ENCODE measurements at places on chromosomes 12 and 14.

GRCh38 chr14:100726550-100727085 is at the start of gene DLK1:
DLK1 (plus strand) TSS chr14:100726892; CDS start chr14:100727069, 177 bp downstream.
- no peak for DNase-seq

- peak; percentile 33 for DNase-seq
Observed at GRCh38 chr12:50314636-50315312, 31.5 kb upstream of the LIMA1 start.

GRCh38 chr12:124326871-124327270 is 32.0 kb downstream of the RFLNA start:
- DNase-seq = no peak

DNA sequence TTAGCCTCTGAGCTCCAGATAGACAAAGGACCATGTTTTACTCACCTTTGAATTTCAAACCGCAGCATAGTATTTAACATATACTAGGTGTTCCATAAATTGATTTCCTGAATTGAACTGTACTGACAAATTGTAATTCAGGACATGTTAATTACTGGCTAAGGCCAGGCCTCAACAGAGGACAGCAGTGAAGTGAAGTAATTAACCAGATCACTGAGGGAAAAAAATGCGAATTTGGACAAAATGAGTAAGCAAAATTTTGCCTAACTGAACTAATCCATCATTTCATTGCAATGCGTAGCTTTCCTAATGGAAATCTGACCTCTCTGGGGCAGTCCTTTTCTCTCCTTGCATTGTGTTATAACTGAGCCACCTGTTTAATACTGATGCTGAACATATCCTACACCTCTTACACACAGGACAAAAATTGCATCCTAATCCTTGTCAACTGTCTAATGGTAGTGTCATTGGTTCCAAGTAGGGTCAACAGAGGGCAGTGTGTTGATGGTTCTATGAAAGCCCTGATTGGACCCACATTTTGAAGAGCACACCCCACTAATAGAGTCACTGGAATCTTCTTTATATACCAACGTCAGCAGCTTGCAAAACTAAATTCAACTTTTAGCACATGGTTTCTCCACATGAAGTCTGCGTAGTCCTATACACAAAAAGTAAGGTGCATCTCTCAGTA is 148.4 kb downstream of the SLC25A21 start:
- no peak for DNase-seq

GRCh38 chr12:105843986-105844760 is 294.6 kb downstream of the NUAK1 start:
- no peak for DNase-seq

DNA sequence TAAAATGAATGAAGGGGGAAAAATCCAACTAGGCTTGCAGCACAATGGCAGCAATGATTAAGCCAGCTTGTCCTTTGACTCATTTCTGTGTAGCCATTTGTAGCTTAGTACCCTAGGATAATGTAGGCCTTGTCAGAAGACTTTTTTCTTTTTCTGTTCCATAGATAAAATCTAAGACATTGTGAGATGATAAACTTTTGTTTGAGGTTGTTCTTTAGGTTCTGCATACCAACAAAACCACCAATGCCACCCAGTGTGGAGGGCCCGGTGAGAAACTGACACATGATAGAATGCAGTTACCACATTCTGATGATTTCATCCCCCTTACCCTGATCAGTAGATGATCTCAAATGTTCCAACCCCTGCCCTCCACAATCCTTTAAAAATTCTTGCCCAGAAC is 6.6 kb upstream of the KLRD1 start:
- no peak for DNase-seq

DNA sequence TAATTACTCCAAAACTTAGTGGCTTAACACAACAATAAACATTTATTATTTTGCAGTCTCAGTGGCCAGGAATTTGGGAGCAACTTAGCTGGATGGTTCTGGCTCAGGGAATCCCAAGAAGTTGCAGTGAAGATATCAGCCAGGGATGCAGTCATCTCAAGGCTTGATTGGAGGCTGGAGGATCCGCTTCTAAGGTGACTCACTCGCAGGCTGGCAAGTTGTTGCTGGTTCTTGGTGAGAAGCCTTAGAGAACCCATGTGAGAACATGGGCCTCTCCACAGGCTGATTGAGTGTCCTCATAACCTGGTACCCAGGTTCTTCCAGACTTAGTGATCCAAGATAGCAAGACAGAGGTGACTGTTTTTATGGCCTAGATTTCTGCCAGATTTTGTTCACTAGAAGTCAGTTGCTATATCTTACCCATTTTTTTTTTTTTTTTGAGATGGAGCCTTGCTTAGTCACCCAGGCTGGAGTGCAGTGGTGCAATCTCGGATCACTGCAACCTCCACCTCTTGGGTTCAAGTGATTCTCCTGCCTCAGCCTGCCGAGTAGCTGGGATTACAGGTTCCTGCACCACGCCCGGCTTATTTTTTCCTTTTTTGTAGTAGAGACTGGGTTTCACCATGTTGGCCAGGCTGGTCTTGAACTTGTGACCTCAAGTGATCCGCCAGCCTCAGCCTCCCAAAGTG is 32.5 kb downstream of the BRMS1L start:
- no peak for DNase-seq

GRCh38 chr12:117816-118345 is 51.3 kb downstream of the IQSEC3 start:
- DNase-seq = no peak

GRCh38 chr12:127450826-127451225 is 816.1 kb upstream of the TMEM132C start:
- DNase-seq = no peak

DNA sequence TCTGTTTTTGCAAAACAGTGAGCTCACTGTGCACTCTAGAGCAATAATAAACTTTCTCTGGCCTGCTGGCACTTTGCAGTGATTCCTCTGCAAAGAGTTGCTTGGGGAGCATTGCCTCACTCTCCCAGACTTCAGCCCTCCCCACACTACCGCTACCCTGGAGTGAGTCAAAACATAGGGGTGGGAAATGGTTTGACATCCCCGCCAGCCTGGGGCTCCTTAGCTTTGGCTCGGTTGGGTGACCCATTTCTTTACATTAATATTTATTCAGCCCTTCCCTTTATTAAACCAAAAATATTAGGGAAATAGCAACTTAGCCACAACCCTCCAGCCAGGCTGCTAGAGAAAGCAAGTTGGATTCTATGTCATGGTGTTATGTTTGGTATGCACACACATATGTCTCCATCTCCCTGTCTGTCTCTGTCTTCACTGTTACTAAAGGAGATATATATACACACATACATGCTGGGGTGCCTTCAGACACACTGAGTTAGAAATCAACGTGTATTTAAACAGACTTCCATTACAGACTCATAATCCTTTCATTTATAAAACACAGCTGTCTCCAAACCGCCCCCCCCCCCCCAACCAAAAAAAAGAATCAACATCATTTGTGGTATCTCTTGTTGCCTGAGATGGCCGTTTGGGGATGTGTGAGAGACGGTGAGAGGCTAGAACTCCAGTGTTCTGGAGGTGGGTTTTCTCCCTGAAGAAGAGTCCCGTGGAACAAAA is 3.4 kb upstream of the IRF2BPL start:
- DNase-seq = peak; percentile 32

GRCh38 chr14:101719708-101720107 is 41.8 kb upstream of the PPP2R5C start:
- no peak for DNase-seq

- no peak for DNase-seq
Observed at GRCh38 chr14:65169351-65169750, 67.0 kb upstream of the MAX start.

DNA sequence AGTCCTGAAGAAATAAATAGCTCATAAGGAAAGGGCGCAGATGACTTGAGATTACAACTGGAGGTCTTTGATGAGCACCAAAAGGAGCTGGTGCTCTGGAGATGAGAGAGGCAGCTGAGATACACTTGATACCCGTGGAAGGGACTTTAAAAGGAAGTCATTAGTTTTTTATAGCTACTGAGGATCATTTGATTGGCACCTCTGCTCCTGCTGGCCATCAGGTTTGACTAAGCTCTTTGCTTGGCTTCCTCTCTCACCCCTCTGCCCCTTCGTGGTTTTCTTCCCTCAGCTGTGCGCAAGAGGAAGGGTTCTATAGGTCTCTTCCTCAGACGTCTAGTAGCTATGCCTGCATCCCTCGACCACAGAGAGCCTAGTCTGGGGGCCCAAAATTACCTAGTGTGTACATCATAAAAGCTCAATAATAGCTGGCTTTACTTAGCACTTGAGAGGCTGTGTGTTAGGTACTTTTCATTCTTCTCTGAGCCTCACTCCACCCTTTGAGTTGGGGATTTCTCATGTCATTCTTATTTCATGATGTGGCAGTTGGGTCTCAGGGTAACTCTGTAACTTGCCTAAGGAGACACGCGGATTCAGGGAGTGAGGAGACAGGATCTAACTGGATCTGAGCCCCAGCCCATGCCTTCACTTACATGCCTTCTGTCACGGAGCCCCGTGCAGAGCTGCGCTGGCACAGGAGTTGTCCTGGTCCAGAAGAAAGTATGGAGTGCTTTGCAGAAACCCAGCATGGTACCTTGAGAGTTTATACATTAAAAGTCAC is 68.4 kb upstream of the ASPG start:
- no peak for DNase-seq

GRCh38 chr12:563787-564298 is 99.4 kb downstream of the NINJ2 start:
- DNase-seq = no peak

- no peak for DNase-seq
Observed at GRCh38 chr12:19039515-19039914, 90.0 kb upstream of the PLEKHA5 start.

DNA sequence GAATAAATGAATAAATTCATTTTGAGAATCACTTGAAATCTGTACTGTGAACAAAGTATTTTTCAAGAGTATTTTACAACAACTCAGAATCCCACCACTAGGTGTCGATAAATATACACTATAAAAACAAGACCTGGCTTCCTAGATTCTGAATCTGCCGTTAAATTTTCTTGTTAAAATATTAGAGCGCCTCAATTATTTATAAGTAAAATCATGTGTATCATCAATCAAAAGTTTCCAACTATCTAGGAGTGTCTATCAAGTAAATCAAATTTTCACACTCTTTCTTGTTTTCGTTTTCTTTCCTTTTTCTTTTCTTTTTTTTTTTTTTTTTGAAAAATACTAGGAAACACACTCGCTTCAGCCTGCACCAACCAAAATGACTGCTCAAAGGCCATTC is 179.2 kb upstream of the DCN start:
- peak; percentile 18 for DNase-seq

DNA sequence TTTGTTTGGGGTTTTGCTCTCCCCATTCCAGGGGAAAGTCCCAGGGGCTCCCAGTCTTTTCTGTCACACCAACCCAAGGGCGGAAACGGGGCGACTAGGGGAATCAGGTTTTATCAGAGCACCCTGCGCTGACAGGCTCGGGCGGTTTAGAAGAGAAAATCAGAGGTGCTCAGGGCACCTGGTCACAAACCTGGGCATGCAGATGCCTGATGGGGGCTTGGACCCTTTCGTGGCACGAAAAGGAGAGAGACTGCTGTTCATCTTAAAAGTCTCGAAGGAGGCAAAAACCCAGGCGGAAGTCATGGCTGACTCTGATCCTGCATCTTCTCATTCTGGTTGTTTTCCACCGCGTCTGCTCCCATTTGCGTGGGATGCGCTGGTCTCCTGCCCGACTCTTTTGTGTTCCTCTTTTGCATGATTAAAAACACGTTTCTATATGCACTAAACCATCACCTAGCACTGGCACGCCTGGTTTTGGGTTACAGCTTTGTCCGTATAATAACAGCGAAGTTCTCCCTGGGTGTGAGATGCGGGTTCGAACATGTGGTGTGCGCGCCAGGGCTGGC is 13.2 kb downstream of the OTX2 start:
- no peak for DNase-seq

DNA sequence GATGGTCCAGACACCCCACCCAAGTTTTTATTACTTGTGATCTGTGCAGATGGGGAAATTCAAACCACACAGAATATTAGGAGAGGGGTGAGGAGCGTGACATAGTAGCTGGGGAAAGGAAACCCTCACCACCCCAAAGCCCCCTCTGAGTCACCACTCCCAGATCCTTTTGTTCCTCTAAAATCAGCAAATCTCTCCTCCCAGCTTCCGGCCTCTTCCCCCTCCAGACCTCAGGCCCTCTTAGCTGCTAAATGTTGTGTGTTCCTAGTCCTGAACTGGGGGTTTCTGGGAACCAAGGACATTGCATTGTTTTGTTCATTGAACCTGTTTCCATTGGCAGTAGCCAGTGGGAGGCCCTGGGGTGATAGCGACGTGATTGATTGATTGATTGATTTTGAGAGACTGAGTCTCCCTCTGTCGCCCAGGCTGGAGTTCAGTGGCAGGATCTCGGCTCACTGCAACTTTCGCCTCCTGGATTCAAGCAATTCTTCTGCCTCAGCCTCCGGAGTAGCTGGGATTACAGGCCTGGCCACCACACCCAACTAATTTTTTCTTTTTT is 5.9 kb upstream of the ORAI1 start:
- no peak for DNase-seq

DNA sequence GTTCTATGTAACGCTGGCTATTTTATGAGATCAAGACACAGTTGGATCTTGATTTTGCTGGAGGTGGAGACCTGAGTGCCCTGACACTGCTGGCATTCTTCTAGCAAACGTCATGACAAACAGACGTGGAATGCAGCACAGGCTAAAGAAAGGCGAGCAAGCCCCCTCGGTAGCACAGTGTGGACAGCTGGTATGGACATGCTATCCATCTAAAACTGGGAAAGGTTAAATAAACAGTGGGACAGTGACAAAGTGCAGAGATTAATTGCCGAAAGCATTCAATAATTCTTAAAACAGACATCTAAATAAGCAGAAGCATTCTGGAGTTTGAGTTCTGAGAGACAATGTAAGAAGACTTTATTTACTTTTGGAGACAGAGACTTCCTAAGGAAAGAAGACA is 237.2 kb downstream of the FBXL14 start:
- no peak for DNase-seq

DNA sequence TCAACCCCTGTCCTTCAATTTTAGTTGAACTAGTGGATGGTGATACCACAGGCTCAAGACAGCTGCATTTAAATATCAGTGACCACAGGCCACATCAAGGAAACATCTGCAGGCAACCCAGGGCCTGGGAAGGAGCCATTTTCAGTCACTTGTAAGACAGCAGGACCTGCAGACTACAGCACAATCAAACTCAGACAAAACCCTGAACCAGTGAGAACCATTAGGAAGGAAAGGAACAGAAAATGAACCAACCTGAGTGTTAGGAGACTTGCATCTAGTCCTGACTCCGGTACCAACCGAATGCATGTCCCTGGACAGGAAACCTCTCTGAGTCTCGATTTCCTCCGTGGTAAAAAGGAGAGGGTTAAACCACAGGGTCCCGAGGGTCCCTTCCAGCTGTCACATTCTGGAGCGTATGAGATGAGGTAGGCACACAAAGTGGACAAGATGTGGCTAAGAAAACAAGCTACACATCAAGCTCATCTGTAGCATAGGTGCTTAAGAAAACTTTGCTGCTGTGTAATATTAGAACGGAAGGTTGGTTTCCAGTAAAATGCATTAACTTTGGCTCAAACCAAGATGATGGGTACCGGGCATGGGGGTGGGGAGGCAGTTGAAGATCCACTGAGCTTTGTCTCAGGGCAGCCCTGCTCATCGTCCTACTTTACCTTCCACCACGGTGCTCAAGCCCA is 1.6 kb upstream of the CDKN1B start:
- peak; percentile 47 for DNase-seq

Measured in NCI-H1092 treated with DMSO at 0.1 percent for 48 hours (cell line).